Mesenchymal stem cell (in vitro differentiated cells and primary cell): ENCODE measurements at places on chromosomes 7 and 10.
A peak's percentile ranks its signal among the peaks of the same experiment; 100 is the strongest.

DNA sequence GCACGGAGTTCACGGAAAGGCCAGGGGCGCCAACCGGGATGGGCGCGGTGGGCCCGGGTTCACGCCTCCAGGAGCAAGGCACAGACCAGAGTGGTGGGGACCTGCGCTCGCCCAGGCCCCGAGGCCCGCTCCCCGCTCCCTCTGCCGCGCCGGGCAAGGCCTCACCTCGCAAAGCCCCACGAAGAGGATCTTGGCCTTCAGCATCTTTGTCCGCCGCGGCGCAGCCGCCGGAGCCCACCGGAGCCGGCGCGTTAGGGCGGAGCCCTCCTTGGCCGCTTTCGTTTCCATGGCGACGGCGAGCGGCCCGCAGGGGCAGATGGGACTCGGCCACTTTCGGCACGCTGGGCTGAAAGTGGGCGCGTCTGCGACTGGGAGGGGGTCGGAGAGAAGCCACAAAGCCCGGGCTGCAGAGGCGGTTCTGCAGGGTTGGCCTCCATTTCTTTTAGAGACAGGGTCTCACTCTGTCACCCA is 944.4 kb upstream of the ZNF722 start:
- DNase-seq = no peak

DNA sequence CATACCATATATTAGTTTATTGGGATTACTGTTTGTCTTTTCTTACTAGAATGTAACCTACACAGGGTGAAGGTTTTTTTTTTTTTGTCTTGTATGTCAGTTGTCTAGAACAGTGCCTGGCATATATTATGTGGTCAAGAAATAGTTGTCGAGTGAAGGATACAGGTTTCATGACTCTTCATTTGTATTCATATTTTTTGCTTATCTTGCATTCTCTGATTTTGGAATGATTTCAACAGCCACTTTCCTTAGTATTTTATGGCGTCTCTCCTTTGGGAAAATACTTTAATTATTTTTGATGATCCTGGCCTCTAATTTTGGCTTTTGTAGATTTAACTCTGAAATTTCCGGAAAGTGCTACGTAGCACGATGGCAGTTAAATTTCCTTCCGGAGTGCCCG is 12.4 kb downstream of the RBM33 start:
- DNase-seq = no peak

GRCh38 chr10:114631090-114631665 is 26.9 kb downstream of the ABLIM1 start:
- no peak for DNase-seq

DNA sequence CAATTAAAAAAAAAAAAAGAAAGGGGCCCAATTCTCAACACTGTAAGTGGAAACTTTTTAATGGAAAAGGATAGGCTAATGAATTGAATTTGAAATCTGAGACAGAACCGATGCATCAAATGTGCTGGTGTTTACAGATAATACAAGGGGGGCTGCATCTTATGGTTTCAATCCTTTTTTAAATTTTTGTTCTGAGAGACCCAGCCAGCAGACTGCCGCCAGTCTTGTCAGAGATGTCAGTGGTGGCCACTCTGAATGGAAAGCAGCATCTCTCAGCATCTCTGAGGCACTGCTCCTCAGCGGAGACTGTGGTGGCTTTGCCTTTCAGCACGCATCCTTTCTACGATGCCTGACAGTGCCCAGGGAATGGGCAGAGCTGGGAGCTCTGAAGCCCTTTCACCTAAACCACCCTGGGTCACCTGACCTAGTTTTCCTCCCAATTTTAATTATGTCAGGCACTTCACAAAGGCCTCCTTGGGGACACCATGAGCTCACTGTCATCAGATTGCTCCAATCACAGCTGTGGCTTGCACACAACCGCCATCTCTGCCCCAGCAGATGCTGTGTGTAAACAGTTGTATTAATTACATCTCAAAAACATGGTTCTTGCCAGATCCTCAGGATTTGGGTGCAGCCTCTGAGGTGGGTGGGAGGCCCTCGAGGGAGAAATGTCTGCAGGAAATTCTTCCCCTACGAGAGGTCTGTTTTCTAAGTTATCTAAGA is 81.2 kb downstream of the EGFR start:
- DNase-seq = no peak

DNA sequence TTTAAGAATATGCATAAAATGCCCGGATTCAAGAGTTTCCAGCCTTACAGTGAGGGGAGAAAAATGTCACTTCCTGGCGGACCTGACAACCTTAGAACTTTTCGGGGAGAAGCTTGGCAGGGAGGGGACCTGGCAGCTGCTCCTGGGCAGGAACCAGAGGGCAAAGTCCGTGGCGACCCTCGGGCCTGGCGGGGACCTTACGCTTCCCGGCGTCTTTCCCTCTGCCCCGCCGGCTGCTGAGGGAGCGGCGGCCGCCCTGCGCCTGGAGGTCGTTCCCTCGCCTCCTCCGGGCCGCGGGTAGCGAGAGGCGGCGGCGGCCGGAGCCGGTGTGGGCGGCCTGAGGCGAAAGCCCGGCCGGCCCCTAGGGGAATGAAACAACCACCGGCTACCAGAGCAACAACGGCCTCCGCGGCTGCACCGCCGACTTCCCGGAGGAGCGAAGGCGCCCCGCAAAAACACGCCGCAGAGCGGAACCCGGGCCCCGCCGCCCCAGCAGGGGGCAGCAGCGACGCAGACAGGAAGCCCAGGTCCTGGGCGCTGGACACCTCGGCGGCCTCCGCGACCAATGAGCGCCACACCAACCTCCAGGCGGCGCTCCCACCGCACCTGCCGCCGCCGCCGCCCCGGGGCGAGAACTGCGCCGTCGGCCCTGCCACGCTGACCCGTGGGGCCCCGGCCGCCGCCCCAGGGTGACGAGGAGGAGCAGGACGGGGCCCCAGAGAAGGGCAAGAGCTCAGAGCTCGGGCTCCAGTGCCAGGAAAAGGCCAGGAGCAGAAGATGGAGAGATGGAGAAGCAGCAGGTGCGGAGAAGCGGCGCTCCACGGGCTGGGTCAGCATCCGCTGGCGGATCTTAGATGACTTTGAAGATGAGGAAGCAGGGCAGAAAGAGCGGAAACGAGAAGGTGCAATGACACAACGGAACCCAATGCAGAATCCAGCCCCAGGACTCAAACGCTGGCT is 10.5 kb upstream of the ACSM6 start:
- DNase-seq = peak; percentile 78

GRCh38 chr10:61183967-61184366 is 240.0 kb upstream of the RHOBTB1 start:
- DNase-seq = peak; percentile 10

GRCh38 chr7:36198854-36199266 is 45.8 kb downstream of the EEPD1 start:
- peak; percentile 62 for DNase-seq

GRCh38 chr10:33612551-33612950 is 278.1 kb upstream of the NRP1 start:
- peak; percentile 84 for DNase-seq

DNA sequence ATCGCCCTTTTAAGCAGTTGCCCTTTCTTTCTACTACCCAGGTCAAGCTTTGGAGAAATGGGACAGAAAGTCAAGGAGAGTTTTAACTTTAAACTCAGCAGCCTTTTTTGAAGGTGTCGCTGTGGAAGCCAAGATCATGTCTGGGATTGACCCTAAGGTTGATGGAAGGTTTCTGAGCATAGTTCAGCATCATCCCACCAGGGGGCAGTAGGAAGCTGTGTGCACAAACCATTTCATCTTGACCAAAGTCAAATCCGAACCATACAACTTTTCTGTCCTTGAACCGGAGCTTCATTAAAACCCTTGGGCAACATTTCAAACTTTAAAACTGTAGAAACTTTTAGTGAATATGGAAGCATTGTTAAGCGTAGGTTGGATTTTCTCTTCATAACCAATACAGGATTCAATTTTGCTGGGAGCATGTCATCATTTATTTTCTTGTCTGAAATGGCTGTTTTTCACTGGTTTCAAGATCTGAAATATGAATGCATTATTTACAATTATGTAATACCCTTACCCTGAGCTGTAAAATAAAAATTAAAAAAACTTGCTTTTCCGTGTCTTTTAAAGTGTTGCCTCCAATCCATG is 214.4 kb upstream of the KIAA1217 start:
- DNase-seq = peak; percentile 29

- DNase-seq = peak; percentile 3
These were observed 20.0 kb upstream of the GALNTL5 start for GRCh38 chr7:151936207-151936606.

- no peak for DNase-seq
These were observed 8.6 kb upstream of the TLX1 start for GRCh38 chr10:101122270-101123084.

GRCh38 chr7:96306385-96307125 is 15.3 kb downstream of the SLC25A13 start:
- DNase-seq = no peak

- DNase-seq = no peak
These were observed 45.6 kb downstream of the PDSS1 start for GRCh38 chr10:26743091-26743490.

- DNase-seq = no peak
These were observed 8.7 kb downstream of the GNB2 start for GRCh38 chr7:100682228-100682741.

- no peak for DNase-seq
These were observed 61.5 kb downstream of the KCND2 start for GRCh38 chr7:120334475-120334874.

DNA sequence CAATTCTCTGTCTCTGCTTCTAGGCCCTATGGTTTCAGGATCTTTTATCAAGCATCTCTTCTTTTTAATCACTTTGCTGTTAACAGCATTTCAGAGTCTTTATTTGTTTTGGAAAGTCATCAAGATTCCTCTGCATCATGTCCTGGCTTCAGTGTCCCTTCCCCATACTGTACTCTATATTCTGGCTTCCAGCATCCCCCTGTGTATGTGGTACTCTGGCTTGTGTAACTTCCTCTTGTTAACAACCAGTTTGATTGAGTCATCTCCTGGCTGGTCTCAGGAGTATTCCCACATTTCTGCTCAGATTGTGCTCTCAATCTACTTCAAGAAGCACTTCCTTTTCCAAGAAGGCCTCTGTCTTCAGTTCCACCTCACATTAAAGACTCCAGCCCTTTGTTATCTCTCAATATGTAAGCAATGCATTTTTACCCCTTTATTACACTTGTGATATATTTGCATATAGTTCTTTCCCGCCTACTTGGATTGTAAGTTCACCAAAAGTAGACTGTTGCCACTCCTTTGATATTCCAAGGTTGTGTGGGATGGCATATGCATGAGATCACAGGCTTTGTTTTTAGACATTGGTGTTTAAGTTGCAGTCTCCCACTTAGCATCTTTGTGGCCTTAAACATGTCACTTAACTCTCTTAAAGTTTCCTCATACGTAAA is 15.1 kb upstream of the ATE1 start:
- peak; percentile 73 for DNase-seq

DNA sequence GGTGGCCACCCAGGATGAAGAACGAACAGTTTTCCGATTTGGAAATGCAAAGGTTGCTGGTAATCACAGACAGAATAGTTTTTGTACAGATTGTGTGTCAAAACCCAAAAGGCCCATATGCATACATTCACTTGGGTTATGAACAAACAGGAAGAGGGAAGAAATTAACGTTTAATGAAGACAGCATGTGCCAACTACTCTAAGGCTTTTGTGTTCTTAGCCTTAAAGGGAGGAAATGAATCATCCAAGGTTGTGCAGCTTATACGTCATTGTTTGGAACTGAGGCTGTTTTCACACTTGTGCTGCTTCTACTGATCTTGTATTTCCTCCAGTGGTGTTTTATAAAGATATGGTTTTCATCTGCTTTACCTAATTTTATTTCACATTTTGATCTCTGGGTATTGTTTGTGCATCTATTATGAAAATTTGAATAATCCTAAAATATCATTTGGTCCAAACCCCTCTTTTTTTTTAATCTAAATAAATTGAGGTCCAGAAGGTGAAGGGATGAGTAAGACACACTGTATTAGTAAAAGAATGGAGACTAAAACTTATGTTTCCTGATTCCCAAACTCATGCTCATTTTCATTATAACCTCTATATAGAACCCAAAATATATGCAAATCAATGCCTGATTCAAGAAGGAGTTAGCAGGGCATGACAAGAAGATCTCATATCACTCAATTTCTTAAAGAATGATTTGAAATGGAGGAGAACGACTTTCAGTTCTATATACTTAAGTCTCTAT is 373.1 kb downstream of the THSD7A start:
- peak; percentile 90 for DNase-seq

GRCh38 chr10:129108378-129108777 is 358.7 kb upstream of the MGMT start:
- no peak for DNase-seq

GRCh38 chr10:124636271-124636995 is 107.7 kb downstream of the FAM53B start:
- DNase-seq = no peak

- DNase-seq = no peak
These were observed 9.0 kb downstream of the CYP2W1 start for GRCh38 chr7:991729-992656.

GRCh38 chr7:79340212-79340611 is 113.3 kb downstream of the MAGI2 start:
- no peak for DNase-seq

- no peak for DNase-seq
These were observed 159.5 kb upstream of the NRP1 start for GRCh38 chr10:33493978-33494377.

DNA sequence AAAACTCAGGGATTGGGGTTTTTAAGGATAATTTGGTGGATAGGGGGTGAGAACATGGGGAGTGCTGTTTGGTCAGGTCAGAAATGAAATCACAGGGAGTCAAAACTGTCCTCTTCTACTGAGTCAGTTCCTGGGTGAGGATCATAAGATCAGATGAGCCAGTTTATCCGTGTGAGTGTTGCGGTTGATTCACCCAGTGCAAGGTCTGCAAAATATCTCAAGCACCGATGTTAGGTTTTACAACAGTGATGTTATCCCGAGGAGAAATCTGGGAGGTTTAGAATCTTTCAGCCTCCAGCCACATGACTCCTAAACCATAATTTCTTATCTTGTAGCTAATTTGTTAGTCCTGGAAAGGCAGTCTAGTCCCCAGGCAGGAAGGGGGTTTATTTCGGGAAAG is 31.7 kb upstream of the AGR2 start:
- no peak for DNase-seq

GRCh38 chr10:119872860-119873681 is 428 bp upstream of the MCMBP start:
- peak; percentile 83 for DNase-seq

DNA sequence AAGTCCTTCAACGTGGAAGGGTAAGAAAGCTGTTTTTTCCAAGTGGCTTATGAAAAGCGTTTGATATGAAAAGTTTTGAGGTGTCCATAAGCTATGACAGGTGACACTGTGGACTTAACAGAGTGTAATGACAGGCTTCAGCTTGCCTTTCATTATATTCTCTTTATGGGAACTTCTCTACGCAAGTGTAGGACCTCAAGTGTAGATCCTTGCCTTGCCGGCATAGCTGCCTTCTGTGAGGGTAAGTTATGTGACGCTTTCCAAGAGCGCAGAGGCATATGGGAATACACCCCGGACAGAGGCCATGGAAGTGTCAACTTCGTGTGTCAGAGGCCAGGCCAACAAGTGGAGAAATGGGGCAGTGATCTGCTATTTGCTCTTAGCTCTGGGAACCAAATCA is 91.9 kb downstream of the GALNT11 start:
- DNase-seq = no peak
